ENCODE measurements at places on chromosomes 5 and 9.

GRCh38 chr5:40475561-40475960, 204.2 kb upstream of the PTGER4 start:
- DNase-seq, result no peak

GRCh38 chr5:176771102-176771845, 39.1 kb upstream of the UNC5A start:
- no peak for DNase-seq

GRCh38 chr5:40134883-40135520, 544.7 kb upstream of the PTGER4 start:
- no peak for DNase-seq

GRCh38 chr5:13207112-13207511, 737.4 kb downstream of the DNAH5 start:
- DNase-seq, result no peak

DNA sequence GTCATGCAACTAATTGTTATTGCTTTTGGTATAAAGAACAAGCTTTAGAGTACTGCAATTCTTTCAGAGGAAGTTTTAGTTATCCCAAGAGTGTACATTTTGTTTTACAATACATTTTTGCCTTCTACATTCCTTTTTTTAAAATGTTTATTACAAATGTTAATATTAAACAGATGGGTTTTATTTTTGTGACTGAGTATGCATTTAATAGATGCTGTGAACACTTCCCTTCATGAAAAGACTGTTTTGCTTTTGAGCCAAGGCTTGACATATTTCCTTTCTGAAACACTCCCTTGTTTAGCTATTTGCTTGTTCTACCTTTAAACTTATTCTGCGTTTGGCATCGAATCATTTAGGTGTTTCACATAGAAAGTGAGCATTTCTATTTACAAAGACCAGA, 14.8 kb upstream of the ZNF474 start:
- DNase-seq, result no peak

DNA sequence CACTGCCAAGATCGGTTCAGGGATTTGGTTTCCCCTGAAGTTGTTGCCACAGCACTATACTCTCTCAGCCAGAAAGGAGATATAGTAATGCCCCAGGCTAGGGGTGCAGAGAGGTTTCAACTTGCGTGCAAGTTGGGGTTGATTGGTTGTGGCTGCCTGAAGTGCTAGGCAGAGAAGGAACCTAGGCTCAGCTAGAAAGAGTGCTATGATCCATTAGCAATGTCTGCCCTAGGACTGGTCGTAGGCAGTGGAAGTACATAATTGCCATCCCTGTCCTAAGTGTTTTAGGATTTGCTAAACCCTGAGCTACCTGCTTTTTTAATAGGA, 136.6 kb upstream of the SMIM23 start:
- no peak for DNase-seq

- DNase-seq, result no peak
These were observed 131.6 kb downstream of the PRDM6 start for GRCh38 chr5:123220621-123221146.

- DNase-seq, result no peak
These were observed 251.4 kb upstream of the IL12B start for GRCh38 chr5:159581502-159582249.

DNA sequence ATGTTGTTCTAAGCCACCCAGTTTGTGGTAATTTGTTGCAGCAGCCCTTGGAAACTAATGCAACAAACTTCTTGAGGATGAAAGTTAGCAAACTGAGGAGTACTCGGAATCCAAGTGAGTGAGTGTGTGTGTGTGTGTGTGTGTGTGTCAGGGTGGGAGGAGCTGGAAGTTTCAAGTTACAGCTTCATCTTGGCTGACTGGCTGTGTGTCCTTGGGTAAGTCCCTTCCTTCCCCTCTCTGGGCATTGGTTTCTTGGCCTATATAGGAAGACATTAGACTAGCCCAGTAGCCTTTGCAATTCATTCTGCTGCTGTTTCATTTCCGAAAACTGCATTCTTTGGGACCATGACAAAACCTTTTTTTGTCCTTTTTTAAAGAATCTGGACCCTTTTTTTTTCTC, 157.2 kb downstream of the MELK start:
- DNase-seq, result no peak

Measured in stimulated activated CD4-positive, alpha-beta T cell treated with anti-CD3 and anti-CD28 coated beads, Interleukin-4, amount 100 ng/mL, for 48 hours (primary cell).